ENCODE measurements at places on chromosomes 16 and 17.

DNA sequence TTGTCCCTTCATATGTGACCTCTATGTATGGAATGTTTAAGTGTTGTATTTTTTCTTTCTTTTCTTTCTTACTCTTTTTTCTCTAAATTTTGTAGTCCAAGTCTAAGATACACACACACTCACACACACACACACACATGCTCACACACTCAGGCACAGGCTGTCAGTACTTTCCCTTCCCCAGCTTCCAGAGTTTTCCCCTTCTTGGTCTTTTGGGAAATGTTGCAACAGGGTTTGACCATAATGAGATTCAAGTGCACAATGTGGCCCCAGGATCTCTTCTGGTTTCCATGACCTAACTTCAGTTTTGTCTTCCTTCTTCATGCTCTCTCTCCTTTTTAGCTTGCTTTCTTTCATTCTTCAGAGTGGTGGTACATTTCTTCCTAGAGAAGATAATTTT lies 289.8 kb upstream of the FOXF1 start:
- no peak for DNase-seq

DNA sequence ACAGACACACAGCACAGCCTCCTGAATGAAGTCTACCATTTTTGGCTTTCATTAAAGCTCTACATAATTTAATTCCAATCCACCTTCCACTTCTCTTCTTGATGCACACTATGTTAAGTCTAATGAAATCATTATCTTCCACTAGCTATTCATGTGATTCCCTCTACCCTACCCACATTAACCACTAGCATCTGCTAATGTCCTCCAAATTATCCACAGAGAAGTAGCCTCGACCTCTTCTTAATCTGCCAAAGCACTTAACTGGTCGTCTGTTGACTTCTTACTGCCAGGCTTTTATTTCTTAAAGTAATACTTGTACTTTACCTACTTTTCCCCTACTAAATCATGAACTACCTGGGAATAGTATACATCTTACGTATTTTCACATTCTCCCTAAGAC lies 91.8 kb downstream of the NCOR1 start:
- no peak for DNase-seq

DNA sequence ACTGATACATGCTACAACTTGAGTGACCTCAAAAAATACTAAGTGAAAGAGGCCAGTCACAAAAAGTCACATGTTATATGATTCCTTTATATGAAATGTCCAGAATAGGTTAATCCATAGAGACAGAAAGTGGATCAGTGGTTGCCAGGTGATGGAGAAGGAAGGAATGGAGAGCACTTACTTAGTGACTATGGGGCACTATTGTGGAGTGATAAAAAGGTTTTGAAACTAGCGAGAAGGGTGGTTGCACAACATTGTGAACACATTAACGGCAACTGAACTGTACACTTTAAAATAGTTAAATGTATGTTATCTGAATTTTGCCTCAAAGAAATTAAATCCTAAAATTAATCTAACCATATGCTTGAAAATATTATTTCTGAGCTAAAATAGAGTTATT lies 25.9 kb downstream of the AMFR start:
- no peak for DNase-seq

- DNase-seq, result no peak
These were observed 187.8 kb downstream of the RAB11FIP4 start for GRCh38 chr17:31579265-31579664.

DNA sequence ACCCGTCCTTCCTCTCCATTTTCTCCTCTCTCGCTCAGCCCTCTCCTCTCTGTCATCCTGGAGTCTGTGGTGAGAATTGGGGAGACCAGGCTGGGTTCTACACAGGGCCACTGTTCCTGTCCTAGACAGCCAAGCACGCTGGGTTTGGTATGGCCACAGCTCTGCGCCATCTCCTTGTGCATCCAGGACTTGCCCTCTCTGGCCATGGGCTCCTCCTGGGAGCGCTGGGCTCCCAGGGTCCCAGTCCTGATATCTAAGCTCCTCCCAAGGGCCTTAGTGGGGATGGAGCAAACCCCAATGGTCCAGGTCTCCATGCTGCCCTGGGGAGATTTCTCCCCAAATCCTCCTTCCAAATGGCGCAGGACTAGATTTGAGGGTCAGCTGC lies 27.2 kb upstream of the ITGA3 start:
- no peak for DNase-seq

- no peak for DNase-seq
These were observed 132.1 kb downstream of the HS3ST4 start for GRCh38 chr16:25823891-25824290.

GRCh38 chr17:43079641-43080302 lies 45.4 kb downstream of the BRCA1 start:
- no peak for DNase-seq

DNA sequence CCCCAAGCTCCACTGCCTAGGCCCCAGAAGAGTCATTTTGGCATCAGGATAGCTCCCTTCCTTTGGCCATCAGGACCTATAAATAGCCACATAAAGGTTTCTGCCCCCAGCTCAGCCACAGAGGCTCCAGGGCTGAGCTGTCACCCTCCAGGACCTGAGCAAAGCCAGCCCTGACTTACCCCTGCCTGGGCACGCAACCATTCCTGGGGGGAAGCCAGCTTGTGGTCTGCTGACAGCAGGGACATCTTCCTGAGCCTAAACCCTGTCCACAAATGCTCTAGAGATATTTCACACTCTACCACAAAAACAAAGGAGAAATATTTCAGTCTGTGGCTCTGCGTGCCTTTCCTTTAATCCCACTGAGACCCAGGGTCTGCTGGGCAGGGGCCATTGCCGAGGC lies 123.7 kb upstream of the CCL2 start:
- DNase-seq, result no peak

DNA sequence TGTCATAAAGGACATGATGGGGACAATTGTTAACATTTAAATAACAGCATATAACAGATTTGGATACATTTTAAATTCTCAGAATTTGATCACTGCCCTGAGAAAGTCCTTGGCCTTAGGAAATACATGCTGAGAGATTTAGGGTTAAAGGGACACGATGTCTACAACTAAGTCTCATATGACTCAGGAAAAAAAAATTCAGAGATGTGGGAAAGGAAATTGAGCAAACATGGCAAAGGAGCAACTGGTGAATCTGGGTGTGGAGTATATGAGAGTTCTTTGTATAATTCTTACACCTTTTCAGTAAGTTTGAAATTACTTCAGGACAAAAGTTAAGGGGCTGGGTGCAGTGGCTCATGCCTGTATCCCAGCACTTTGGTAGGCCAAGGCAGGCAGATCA lies 18.2 kb downstream of the MPP3 start:
- DNase-seq, result no peak

DNA sequence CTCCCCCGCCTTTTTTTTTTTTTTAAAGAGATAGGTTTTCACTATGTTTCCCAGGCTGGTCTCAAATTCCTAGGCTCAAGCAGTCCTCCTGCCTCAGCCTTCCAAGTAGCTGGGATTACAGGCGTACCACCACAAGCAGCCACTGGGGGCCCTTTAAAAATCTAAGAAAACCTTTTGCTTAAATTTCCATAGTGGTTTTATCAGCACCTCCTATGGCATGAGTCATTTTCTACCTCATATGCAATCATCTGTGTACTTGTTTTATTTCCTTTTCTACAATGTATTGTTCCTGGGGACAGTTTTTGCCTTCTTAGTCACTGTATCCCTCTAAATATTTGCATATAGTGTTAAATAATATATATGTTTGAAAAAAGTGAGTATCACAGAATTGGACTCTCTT lies 29.2 kb downstream of the GNA13 start:
- DNase-seq, result peak; percentile 34

DNA sequence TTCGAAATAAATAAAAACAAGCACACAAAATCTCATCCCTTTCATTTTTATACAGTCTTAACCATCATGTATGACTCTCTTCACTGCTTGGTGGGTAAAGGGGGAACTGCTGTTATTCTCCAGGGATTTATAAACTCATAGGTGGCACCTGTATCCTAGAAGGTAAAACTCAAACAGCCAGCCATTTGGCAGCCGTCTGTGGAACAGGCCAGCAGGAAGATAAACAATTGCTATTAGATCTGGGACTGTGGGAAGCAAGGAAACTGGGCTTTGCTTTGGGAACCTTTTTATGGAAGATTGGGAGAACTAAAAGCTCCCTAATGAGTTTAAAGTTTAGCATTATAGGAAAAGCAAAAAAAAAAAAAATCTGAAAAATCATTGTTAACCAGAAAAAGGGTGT lies 126.0 kb downstream of the TANGO6 start:
- no peak for DNase-seq

GRCh38 chr16:82995286-82995923 lies 368.6 kb downstream of the CDH13 start:
- no peak for DNase-seq

DNA sequence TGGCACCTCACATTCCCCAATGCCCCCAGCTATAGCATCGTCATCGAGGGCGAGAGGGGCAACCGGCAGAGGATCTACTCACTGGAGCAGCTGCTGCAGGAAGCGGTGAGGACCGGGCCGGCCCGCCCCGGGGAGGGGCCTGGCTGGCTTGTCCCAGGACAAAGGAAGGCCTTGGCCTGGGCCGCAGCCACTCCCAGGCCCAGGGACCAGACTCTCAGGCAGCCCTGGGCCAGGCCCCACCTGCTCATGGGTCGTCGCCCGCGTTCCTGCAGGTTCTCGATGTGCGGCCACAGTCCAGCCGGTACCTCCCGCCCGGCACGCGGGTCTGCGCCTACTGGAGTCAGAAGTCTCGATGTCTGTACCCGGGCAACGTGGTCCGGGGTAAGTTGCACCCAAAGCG lies 53.4 kb downstream of the ACTG1 start:
- no peak for DNase-seq

GRCh38 chr16:35908942-35909341 lies 2449.5 kb downstream of the TP53TG3F start:
- DNase-seq, result no peak

GRCh38 chr17:66678827-66679226 lies 156.1 kb upstream of the CACNG5 start:
- DNase-seq, result no peak

DNA sequence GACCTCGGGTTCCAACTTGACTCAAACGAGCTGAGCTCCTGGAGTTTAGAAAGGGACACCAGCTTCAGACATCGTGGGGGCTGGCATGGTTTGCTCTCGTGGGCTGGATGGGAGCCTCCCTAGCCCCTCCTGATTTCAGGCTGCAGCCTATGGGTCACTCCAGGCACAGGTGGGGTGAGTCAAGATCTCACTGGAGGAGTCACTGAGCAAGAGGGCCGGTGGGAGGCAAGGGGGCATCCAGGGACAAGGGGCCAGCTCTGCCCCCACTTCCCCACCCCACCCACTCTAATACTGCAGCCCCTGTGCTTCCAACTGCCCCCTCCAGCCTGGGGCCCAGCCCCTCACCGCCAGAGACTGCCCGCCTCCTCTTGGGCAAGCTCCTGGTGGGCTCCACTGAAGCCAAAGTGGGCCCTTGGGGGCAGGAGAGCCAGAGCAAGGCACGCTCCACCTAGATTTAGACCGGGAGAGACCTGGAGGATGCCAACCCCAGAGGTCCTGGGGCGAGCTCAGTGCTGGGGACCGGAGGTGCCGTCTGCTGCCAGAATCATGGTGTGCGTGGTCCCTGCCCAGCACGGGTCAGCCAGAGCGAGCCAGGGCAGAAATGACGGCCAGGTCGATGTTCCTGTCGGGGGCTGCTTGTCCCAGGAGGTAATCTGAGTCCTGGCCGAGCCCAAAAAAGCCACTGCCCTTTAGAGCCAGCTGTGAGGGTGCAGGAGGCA lies 6.4 kb downstream of the SLC16A3 start:
- DNase-seq, result no peak

DNA sequence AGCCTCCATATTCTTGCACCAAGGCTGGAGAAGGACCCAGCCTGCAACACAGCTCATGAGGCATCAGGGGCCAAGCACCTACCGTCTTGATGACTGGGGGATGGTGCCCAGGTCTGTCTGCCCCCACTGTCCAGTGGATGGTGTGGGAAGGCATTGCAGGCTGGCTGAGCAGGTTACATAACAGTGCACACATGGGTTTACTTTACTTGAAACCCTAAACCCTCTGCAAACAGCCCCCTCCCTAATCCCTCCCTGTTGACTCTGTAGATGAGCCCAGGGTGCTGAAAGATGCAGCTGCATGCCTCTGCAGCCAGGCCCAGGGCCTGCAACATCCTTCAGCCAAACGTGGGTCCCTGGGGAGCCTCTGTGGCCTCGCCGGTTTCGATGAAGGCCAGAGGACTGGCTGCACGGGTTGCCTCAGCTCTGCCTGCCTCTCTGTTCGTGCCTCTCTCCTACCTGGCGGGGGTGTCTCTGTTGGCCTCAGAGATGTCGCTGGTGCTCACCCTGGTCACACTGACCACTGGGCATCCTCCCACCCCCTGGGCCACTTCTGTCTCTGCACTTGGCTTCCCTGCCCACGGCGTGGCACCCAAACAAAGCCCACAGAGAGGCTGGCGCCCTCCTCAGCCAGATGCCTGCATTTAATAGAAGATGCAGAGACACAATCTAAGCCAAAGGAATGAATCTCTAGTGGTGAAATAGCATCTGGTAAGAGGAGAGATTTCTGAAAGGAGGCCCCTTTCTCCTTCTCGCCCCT lies 95.1 kb downstream of the METRNL start:
- no peak for DNase-seq

- DNase-seq, result no peak
These were observed 34.9 kb upstream of the GSG1L start for GRCh38 chr16:28098171-28098958.

DNA sequence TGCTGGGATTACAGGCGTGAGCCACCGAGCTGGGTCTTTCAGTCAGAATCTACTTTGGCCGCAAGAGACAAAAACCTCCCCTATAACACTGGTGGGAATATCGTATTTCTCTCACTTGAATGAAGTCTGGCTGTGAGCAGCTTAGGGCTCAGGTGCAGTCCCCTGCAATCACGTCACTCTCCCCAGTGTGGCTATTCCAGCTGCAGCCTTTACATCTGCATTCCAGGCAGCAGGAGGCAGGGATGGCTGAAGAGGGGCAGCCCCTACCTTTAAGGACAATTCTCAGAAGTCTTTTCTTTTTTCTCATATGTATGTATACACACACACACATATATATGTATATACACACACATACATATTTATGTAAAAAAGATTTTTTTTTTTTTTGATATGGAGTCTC lies 3.0 kb downstream of the DEF8 start:
- DNase-seq, result no peak

GRCh38 chr16:67509016-67509415 lies 19.6 kb upstream of the RIPOR1 start:
- DNase-seq, result no peak

DNA sequence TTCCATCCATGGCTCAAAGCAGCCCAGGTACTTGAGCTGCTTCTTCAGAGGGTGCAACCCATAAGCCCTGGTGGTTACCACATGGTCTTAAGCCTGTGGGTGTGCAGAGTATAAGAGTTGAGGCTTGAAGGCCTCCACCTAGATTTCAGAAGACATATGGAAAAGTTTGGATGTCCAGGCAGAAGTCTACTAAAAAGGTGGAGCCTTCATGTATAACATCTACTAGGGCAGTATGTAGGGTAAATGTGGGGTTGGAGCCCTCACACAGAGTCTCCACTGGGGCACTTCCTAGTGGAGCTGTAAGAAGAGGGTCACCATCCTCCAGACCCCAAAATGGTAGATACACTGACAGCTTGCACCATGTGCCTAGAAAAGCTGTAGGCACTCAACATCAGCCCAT lies 120.9 kb downstream of the HS3ST3A1 start:
- no peak for DNase-seq

- no peak for DNase-seq
These were observed 26.3 kb downstream of the VPS53 start for GRCh38 chr17:688100-688989.

GRCh38 chr17:61635913-61636432 lies 45.0 kb upstream of the NACA2 start:
- DNase-seq, result peak; percentile 10
